ENCODE measurements at places on chromosomes 5 and 9.

DNA sequence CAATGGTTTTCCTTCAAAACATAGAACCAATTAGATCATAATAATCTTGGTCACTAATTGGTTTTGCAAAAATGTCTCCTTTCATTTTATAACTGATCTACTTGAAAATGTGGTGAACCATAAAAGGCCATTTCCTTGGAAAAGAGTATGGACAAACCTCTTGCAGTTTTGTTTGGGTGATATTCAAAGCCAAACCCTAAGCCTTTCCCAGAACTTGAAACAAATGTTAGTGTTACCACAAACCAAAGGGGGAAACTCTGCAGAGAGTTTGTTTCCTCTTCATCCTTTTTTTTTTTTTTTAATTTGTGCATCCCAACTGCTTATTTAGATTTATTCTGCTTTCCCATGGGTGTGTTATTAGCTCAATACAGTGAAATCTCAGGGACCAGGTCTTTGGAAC lies 204.4 kb upstream of the ADAMTSL1 start:
- DNase-seq: no peak

GRCh38 chr9:84838879-84839278 lies 169.3 kb downstream of the NTRK2 start:
- no peak for DNase-seq

GRCh38 chr9:115111874-115112273 lies 6.1 kb downstream of the TNC start:
- no peak for DNase-seq

DNA sequence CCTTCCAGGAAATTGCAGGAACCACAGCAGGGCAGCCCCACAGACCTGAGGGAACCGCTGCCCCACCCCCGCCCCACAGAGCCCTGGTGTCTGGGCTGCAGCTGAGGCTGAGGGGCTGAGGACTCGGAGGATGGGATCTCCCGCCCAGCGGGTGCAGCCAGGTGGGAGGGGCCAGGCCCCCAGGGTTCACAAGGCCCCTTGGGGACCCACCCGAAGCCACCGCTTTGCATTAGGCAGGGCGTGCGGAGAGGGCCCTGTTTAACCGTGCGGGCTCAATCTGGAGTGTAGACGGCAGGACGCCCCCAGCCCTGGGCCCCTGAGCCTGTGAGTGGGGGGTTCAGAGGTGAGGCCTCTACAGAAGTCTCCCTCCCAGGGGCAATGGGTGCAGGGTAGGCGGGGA lies 10.8 kb downstream of the NOTCH1 start:
- DNase-seq: no peak

DNA sequence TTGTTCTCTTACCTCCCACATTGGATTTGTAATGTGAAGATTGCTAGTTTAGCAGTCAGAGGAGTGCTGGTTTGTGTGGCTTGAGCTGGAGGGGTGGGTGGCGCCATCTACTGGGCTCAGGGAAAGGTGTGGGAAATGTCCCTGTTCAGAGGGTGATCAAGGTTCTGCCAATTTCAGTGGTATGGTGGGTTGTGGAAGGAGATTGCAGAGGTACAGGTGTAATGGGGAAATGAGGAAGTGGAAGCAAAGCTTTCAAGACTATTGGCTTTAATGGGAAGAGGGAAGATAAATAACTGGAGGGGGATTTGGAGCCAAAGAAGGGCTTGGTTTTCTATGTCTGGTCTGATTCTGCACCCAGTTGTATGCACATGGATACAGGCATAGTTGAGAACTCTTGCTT lies 76.4 kb downstream of the OSMR start:
- DNase-seq: peak; percentile 66

- DNase-seq: no peak
Measured at GRCh38 chr9:125805586-125805985, 58.4 kb downstream of the PBX3 start.

- no peak for DNase-seq
Measured at GRCh38 chr5:144812763-144813162, 642.1 kb downstream of the KCTD16 start.

- DNase-seq: no peak
Measured at GRCh38 chr9:137194909-137195308, 5.6 kb downstream of the TPRN start.

- no peak for DNase-seq
Measured at GRCh38 chr9:2132484-2133082, 117.4 kb downstream of the SMARCA2 start.

All from ecto neural progenitor cell (in vitro differentiated cells).